Activated CD4-positive, alpha-beta memory T cell treated with anti-CD3 and anti-CD28 coated beads for 36 hours (primary cell): ENCODE measurements at places on chromosomes 2 and 18. TPM values are rescaled to one million over a fixed set of nuclear protein-coding genes. Genes with fewer than 3 reads are reported as not detected.

DNA sequence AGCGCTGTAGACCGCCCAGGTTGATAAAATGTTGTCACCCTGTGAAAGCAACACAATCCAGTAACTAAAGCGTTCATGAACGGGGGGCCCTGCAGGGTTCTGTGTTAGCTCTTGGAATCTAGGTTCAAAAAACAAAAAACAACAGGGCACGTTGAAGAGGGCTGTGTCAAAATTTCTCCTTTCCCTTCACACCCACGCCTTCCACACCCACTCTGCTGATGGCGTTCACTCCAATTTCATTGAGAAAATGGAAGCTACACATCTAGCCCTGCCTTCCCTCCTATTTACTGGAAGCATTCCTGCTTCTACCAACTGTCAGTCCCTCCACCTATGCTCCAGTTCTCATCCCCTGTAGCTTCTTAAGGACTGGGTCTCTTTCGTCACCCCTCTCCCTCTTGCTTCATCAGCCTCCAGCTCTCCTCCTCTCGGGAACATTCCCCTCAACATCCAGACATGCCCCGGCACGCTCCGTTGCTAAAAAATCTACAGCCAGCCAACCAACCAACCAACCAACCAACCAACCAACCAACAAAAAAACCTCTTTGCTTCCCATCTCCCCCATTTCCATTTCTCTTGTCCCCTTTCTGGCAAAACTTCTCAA is 98.4 kb upstream of the SP3 start:
- DNase-seq: no peak

- DNase-seq: no peak
Observed at GRCh38 chr18:11245879-11246278, 96.5 kb upstream of the PIEZO2 start.

- no peak for DNase-seq
Observed at GRCh38 chr2:237231593-237231992, 145.9 kb downstream of the COPS8 start.

Gene SKA1
- total RNA-seq: 46.0 TPM

- DNase-seq: no peak
Observed at GRCh38 chr18:61732854-61733253, 160.0 kb downstream of the RNF152 start.

GRCh38 chr2:217127744-217128143 is 267.9 kb upstream of the TNP1 start:
- no peak for DNase-seq

DNA sequence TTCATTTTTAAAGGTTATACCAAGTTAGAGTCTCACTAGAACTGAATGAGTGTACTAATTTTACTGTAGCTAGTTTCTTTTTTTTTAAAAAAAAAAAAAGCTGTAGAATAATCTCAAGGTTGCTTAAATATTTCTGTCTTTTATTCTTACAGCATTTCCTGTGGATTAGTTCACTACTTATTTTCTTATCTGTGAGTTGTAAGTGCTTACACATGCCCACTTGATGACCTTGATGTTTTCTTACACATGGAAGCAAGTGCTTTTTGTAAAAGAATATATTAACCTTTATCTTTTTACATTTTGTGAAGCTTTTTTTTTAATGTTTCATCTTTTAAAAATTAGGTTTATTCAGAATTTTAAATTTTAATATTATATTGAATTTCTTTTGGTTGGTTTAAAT is 57.8 kb downstream of the MSH2 start:
- no peak for DNase-seq

Gene ZNF892
- total RNA-seq: 2.7 TPM

DNA sequence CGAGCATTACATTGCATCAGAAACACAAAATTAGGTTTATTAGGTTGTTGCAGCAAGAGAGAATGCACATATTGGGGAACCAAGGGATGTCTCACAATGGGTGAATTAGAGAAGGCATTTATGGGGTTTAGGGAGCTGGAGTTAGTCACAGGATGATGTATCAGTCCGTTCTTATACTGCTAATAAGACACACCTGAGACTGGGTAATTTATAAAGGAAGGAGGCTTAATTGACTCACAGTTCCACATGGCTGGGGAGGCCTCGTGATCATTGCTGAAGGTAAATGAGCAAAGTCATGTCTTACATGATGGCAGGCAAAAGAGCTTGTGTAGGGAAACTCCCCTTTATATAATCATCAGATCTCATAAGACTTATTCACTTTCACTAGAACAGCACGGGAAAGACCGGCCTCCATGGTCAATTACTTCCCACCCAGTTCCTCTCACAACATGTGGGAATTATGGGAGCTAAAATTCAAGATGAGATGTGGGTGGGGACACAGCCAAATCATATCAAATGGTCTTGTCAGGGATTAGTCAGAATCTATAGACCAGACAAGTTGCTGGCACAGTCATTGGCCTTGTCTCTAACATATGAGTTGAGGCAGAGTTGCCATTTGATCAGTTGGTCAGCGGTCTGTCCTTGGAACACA is 61.9 kb upstream of the RBMS1 start:
- DNase-seq: no peak

- no peak for DNase-seq
Observed at GRCh38 chr2:235056768-235057167, 105.0 kb downstream of the SH3BP4 start.

Gene PAIP2B
- total RNA-seq: 2.2 TPM

DNA sequence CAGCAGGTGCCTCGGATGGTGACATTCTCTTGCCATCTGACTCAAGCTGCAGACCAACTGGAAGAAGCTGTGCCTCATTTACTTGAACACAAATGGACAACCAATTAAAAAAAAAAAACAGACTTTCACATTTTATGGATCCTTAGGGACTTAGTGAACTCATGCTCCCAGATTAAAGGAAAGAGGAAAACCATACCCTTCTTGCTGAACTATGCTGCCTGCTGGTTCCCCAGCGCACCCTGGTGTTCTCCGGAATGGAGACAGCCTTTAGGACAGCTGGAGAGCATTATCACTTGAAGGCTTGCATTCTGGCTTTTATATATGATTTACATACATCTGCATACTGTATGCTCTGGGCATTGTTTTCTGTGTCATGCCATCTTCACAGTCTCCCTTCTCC is 370.7 kb downstream of the SLC4A3 start:
- DNase-seq: no peak

GRCh38 chr2:237588044-237588696 is 2.4 kb downstream of the RAB17 start:
- DNase-seq: no peak

Gene GYPC
- total RNA-seq: 123 TPM

DNA sequence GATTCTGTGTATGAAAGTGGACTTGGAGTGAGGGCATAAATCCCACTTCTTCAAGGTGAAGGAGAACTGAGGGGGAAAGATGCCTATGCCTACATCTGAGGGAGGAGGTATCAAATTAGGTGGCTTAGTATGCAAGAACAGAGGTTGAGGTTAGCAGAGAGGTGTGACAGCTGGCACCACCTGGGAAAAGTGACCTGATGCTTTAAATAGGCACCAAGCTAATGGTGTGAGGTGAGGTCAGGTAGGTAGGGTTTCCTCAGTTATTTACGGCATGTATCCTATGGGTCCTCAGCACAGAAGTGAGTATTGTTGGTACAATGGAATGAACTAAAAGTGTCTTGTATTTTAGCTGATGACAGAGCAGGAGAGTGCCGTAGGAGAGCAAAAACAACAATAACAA is 367.1 kb downstream of the CLIP4 start:
- no peak for DNase-seq

DNA sequence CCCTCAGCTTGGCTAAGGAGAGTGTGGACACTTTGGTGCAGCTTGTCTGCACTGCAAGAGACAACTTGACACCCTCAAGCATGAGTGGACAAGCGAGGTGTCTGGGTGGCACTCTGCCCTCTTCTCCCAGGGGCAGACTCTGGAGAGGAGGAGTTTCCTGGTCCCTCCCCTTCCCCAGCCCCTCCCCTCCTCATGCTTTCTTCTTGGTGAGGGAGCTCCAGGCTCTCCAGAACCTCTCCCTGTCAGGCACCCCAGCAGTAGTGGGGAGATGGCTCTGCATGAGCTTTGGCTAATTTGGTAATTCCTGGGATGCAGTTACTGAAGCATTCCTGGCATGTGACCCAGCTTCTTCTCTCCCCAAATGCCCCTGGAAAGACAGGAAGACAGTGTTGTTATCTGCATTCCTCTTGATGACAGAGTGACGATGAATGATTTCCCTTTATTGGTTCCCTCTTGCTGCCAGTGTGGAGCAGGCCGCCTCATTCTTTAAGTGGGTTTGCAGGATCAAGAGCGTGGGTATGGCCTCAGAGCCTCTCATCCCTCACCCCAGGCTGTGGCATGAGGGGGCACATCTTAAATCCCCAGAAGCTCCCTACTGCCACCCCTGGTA is 89.2 kb downstream of the STPG4 start:
- DNase-seq: no peak

Gene NT5DC4
- not detected for total RNA-seq

- no peak for DNase-seq
Observed at GRCh38 chr2:160736148-160737028, 242.8 kb upstream of the RBMS1 start.

- no peak for DNase-seq
Observed at GRCh38 chr2:216389570-216389969, 17.3 kb upstream of the MARCHF4 start.

DNA sequence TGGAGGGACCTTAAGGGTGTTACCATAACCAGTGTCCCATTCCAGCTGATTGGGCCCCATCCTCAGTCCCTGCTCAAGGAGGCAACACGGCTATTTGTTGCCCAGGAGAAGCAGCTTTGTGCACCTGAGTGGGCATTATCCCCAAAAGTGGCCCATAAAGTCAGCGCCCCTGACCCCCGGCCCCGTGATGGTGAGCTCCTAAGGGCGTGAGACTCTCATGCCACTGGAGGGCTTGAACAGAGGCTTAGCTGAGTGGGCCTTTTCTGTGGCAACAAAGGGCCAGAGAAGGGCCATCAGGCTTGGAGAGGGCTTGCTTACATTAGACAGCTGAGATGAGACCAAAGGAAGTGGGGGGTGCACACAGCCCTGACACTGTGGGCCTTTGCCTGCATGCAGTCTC is 99.2 kb upstream of the RAB6C start:
- DNase-seq: no peak

Gene OSBPL6
- 1.5 TPM for total RNA-seq

GRCh38 chr2:164952057-164952702 is 3.1 kb downstream of the SLC38A11 start:
- DNase-seq: no peak

DNA sequence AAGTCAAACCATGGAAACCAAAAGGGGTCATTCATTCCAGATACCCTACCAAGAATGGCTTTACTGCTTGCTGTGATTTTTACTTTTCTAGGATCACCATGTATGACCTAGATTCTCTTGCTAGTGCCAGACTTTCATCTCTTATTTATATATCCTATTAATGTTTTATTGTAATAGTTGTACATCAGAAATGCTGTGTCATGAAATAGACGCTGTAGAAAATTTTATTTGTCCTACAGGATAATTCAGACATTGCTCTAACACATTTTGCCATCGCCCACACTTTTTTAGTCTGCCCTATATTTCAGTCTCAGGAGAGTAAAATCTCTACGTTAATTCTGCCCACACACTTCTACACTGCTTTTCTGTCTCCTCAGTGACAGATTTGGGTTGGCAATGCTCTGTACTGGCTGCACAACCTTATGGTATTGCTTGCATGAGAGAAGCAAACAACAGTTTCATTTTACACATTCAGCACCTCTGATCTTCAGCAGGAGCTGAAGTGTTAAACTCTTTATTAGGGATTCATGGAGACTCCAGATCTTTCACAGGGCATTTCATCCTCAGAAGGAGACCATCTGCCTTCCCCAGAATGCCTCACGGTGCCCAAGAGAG is 871.8 kb upstream of the CHAC2 start:
- no peak for DNase-seq

Gene MYO7B
- 0.14 TPM for total RNA-seq
